Osteocyte (in vitro differentiated cells): ENCODE measurements at places on chromosomes 4 and X. TPM values are rescaled to one million over a fixed set of nuclear protein-coding genes. Genes with fewer than 3 reads are reported as not detected.

DNA sequence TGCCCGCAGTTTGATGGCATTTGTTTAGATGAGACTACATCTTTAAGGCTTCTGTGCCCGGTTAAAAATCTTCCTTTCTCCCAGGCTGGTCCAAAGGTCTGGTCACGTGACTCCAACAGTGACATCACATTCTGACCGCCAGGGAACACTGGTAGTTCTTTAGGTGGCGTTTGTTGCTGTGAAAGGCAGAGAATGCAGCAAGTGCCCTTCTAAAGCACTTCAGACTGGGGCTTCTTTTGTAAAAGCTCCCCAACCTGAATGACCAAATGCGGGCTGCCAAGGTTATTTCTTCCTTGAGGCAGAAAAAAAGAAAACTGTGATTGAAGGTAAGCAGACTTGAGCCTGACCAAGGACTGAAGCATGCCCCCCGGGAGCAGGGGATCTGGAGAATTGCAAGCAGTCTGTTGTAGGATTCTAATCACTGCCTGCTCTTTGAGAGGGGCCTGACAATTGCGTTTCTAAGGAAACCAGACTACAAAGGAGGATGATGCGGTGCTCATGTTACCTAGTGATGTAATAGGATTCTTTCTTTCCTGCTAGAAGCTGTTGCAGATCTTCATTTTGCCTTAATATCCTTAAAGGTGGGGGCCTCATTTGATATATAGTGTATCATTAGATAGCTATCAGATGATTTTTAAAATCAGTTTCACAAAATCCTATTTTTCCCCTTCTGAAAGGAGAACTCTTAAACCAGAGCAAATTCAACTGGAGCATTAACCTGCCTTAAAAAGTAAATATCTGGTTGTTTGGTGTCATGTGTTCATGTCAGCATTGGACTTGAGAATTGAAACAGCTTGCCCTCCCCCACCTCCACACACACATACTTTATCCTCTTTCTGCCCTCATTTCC is 133.1 kb downstream of the AKAP4 start:
- no peak for DNase-seq

- DNase-seq = no peak
Observed at GRCh38 chrX:94914235-94914634, 1240.2 kb downstream of the FAM133A start.

PCDH7 gene
- total RNA-seq = 139 and 147 TPM in 2 replicates

DNA sequence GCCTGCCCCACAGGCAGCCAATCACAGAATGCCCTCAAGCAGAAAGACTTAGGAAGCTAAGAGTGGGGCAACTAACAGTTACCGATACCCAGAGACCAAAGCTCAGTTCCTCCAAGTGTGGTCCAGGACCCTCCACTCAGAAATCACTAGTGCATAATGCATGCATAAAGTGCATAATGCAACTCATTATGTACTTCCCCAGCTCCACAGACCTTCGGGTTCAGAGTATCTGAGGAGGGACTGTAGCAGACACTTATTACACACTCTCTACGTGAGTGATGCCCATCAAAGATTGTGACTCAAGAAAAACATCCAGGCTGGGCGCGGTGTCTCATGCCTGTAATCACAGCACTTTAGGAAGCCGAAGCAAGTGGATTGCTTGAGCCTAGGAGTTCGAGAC is 328.0 kb downstream of the BCOR start:
- DNase-seq = no peak

GUCY1B1 gene
- total RNA-seq = 11.5 and 13.2 TPM in 2 replicates

GRCh38 chrX:470686-471085 is 84.0 kb upstream of the PPP2R3B start:
- no peak for DNase-seq

EVC gene
- total RNA-seq = 40.9 and 41.6 TPM in 2 replicates

GUCY2F gene
- not detected in 2 replicates for total RNA-seq
